SK-N-SH treated with all-trans-retinoic acid at 6 μM for 48 hours (cell line): ENCODE measurements at places on chromosomes 7 and 10.

GRCh38 chr7:38070718-38071117, 107.3 kb upstream of the STARD3NL start:
- ATAC-seq = peak; percentile 86

DNA sequence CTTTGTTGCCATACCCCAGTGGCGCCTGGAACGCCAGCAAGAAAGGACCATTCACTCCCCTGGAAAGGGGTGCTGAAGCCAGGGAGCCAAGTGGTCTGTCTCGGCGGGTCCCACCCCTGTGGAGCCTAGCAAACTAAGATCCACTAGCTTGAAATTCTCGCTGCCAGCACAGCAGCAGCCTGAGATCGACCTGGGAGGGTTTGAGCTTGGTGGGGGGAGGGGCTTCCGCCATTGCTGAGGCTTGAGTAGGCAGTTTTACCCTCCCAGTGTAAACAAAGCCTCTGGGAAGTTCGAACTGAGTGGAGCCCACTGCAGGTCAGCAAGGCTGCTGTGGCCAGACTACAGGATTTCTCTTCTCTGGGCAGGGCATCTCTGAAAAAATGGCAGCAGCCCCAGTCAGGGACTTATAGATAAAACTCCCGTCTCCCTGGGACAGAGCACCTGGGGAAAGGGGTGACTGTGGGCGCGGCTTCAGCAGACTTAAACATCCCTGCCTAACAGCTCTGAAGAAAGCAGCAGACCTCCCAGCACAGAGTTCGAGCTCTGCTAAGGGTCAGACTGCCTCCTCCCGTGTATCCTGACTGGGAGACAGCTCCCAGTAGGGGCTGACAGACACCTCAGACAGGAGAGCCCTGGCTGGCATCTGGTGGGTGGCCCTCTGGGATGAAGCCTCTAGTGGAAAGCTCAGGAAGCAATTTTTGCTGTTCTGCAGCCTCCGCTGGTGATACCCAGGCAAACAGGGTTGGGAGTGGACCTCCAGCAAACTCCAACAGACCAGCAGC, 281.1 kb upstream of the SP4 start:
- no peak for ATAC-seq

DNA sequence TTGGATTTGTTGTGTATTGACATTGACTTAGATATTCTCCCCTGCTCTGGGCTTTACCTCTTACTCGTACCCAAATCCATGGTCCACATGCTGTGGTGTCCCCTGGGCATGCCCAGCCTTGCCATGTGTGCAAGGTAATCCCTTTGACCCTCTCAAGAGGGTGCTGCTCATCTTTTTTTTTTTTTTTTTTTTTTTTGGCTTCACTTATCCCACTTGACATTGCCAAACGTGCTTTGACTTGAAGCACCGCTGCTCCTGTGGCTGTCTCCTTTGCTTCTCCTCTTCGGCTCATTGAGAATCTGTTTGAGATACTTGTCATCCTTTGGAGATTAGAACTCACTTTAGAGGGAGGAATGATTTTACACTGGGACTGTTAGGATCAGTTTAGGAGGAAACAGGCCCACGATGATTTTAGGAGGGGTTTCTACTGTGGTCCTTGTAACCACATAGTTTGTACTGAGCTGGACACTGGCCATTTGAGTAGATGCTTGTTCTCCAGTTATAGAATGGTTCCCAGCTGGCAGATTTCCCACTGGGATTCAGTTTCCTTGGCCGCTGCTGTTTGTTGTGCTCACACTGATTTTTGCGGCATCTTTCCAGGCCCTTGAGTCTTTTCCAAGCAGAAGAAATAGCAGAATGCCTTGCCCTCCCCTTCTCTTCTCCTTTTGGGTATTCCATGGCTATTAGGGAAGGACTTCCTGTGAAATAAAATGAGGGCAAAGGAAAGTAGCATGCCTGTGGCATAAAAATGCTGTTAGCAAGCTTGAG, 184.8 kb downstream of the AUTS2 start:
- ATAC-seq = no peak; the same call in 2 of the 3 replicates

- peak; percentile 55 for ATAC-seq
These were observed 42.7 kb downstream of the SPDYE5 start for GRCh38 chr7:75534727-75535307.

DNA sequence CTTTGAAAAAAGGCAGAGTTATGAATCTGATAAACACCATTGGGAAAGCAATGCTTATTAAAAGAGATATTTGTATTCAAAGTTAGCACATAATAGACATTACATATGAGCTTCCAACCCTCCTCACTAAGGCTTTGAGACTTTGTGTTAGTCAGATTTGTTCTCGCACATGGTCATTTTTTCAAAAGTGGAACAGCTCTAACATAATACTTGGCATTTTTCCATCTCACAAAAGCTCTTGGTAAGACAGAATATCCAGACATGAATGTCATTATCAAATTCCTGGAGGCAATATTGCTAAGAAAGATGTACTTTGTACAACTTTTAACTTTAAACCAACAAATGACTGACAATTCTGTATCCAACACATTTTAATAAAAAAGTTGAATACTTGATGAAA, 292.4 kb upstream of the SMIM30 start:
- no peak for ATAC-seq

- no peak for ATAC-seq
These were observed 46.4 kb downstream of the RAMP3 start for GRCh38 chr7:45203936-45204445.

DNA sequence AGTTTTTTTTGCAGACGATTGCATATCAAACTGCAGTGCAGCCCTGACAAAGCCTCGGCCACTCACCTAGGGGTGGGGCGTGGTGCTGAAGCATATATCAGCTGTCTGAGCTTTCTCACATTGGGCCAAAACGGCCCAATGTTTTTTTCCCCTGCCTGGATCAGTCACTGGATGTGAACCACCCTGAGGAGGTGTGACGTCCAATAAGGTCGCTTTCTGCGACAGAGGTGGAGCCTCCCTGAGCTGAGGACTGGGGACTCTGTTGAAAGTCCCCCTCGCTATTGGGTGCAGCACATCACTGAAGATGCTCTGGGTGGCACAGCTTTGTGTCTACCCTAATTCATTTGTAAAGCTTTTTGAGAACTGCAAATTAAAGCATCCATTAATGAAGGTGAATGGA, 60.9 kb downstream of the SEM1 start:
- ATAC-seq = no peak

DNA sequence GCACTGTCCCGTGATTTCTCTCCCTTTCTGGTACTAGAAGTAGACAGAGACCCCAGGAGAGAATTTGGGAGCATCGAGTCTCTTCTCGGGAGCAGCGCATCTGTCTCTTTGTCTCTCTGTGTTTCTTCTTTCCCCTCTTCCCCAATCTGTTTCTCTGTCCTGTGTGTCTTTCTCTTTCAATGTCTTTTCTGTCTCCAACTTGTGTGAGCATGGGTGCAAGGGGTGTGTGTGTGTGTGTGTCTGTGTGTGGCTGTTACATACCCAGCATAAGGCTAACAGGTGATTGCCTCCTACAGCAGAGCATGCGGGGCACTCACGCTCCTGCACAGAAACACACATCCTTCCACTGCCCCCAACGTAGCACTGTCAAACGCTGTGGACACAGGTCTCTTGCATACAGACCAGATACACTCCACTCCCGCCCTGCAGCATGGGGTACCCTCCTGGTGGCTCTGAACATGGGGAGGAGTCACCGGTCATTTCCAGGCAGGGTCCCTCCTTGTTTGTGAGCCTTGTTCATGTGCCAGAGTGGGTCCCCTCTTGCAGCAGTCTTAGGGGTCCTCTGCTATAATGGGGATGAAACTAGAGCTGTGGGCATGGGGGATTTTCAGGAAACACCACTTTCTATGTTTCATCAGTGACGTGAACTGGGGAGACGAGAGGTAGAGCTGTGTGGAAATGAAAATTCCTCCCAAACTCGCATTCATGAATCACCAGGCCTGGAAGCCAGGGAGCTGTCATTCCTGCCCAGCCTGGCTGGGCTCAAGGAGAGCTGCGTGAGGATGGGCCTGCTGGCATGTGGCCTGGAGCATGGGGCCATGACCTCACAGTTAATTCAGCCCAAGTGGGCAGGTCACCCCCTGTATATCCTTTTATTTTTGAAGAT, 980 bp downstream of the ADAMTS14 start:
- peak; percentile 84 for ATAC-seq

DNA sequence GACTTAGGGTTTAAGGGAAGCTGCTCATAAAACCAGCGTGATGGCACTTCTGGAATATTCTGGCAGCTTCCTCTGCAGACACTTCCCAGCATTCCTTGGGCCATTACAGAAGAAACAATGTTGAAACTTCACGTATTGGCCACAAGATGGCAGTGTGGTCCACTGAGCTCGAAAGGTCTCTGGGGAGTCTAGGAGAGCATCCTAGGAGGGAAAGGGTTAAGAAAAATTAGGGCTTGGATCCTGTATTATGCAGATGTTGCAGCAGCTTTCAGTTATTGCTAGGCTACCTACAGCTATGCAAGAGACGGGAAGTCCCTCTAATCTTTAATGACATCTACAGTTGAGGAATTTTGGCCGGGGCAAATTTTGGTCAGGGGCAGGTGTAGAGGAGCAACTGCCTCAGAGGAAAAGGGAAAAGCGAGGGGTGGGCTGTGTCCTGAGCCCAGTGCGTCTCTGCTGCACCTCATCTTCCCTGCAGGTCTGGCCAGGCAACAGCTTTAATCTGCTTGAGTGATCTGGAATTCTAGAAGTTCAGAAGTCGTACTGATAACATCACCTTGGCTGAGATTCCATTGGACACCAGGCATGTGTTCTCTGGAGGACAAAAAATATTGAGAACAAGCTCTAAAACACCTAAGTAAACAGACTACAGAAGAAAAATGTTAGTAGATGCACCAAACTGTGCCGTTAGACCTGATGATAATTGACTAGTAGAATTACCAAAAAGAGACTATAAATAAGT, 220.8 kb upstream of the PRSS58 start:
- peak; percentile 87 for ATAC-seq

- ATAC-seq = peak; percentile 26
These were observed 48.0 kb downstream of the SEMA3C start for GRCh38 chr7:80870813-80871212.

GRCh38 chr7:17010637-17011300, 129.0 kb upstream of the AGR3 start:
- ATAC-seq = no peak

GRCh38 chr10:129730993-129731325, 233.1 kb downstream of the EBF3 start:
- ATAC-seq = no peak

GRCh38 chr7:150384406-150385301, 5.5 kb downstream of the ZNF775 start:
- no peak for ATAC-seq

DNA sequence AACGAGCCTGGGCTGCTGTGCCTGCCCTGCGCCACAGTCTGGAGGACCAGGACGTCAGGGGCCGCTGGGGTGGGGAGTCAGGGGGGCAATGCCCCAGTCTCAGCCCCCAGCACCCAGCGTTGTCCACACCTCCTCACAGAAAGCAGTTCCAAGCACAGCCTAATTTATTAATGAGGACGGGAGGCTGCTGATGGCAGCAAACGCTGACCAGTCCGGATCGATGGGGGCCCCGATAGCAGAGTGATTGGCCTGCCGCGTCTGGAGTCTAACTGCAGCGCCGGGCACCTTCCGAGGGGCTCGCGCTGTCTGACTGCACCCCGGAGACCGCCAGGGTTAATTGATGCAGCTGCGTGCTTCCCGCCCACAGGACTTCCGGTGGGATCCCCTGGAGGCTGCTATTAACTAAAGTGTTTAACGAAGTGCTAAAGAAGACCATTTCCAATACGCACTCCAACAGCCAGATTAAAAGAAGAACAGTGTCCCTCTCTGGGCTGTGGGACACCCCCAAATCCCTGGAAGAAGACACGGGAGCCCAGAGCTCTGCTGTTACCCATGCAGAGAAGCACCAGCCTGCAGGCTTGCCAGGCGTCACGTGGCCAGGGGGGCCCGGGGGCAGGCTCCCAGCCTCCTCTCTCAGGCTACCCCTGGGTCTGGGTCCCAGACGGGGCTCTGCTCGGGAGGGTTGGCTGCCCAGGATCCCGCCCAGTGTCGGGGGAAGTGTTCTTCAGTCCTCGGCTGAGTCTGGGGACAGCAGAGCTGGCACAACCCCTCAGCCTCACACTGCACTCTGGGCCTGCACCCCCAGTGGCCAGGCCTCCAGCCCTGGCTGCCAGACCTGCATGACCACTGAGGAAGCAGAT, 63.8 kb downstream of the MICALL2 start:
- no peak for ATAC-seq

- peak; percentile 97 for ATAC-seq
These were observed 31.8 kb upstream of the OCM2 start for GRCh38 chr7:98021588-98022351.

DNA sequence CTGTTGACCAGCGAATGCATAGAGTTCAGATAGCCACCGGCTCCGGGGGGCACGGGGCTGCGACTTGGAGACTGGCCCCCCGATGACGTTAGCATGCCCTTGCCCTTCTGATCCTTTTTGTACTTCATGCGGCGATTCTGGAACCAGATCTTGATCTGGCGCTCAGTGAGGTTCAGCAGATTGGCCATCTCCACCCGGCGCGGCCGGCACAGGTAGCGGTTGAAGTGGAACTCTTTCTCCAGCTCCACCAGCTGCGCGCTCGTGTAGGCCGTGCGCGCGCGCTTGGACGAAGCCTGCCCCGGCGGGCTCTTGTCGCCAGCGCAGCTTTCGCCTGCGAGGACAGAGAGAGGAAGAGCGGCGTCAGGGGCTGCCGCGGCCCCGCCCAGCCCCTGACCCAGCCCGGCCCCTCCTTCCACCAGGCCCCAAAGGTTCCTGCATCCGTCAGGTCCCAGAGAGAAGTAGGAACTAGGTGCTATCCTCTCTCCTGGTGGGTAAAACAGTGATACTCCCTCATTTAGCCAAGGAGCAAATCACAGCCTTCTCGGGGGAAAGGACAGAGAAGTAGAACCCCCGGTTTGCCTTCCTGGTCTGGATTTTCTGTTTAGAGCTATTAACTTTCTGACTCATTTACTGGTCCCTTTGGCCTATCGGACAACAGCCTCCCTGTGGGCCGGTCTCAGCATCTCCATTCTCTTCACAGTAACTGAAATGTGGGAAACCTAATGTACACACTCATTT, 6.1 kb upstream of the HOXA2 start:
- no peak for ATAC-seq

DNA sequence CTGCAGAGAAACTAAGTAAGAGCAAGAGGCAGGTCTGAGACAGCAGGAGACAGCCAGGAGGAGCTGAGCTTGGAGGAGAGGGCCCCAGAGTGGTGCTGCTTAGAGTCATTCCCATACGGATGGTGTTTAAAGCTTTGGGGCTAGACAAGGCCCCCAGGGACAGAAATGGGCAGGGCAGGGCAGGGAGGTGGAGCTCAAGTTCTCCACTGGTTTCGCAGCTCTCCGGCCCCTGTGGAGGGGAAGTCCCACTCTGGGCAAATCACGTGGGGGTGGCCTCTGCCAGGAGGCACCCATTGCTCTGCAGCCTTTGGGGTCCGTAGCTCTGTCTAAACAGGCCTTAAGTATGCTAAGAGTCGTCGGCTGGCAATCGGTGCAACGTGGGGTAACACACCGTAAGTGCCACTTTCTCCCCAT, 1.0 kb upstream of the PTPRE start:
- no peak for ATAC-seq

DNA sequence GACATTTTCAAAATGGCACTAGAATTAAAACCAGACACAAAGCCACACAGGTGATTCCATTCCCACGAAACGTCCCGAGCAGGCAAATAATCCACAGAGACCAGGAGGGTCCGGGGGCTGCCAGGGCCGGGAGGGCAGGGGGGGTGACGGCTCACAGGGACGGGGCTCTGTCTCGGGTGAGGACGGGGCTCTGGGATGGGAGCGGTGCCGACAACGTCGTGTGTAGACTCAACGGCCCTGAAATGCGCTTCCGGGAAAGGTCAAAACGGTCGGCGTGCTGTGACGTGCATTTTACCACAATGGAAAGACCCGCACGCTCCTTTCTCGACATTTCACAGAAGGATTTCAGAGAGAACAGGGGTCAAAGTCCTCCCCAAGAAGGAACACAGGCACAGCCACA, 63.3 kb upstream of the PDGFA start:
- ATAC-seq = no peak
